ENCODE measurements at places on chromosomes 6 and 20.

GRCh38 chr20:62736026-62736406, 27.4 kb downstream of the NTSR1 start:
- DNase-seq, result no peak

DNA sequence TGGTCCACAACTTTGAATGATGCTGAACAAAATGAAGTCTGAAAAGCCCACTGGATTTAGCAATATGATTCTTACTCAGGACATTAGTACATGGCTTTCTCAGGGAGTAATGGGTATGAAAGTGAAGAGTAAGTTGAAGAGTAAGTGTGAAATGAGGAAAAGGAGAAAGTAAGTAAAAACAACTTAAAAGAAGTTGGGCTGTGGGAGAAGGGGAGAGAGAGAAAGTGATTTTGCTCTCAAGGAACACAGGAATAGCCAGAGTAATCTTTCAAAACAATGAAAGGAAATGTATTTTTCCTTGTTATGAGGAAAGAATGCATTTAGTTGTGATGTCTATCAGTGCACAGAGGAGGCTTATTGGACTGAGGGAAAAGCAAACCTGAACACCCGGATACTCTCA, 39.8 kb upstream of the NKAIN2 start:
- DNase-seq, result no peak

- peak; percentile 69 for DNase-seq
These were observed 304.3 kb upstream of the SUPT3H start for GRCh38 chr6:45681860-45682511.

DNA sequence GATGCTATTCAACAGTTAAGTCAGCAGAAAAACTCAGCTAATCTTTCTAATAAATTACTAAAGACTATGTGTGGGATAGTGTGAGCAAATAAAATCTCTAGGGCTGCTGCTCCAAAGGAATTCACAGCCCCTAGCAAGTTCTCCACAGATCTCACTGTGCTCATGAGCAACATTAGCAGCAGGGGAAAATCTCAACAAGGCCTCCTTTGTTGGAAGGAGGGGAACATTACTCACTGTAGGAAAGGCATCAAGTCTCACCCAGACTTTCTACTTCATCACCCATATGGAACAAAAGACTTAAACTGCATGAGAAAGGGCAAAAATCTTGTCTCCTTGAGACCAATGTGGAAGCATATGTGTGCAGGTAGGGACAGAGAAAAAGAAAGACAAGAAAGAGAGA, 726.4 kb upstream of the SLC35B3 start:
- DNase-seq, result no peak

- peak; percentile 57 for DNase-seq
These were observed 63.3 kb upstream of the ZNF133 start for GRCh38 chr20:18224968-18225568.

- DNase-seq, result no peak
These were observed 45.0 kb downstream of the ELMO2 start for GRCh38 chr20:46361381-46361780.

GRCh38 chr6:81751388-81752083, 945 bp downstream of the TENT5A start:
- peak; percentile 62 for DNase-seq

DNA sequence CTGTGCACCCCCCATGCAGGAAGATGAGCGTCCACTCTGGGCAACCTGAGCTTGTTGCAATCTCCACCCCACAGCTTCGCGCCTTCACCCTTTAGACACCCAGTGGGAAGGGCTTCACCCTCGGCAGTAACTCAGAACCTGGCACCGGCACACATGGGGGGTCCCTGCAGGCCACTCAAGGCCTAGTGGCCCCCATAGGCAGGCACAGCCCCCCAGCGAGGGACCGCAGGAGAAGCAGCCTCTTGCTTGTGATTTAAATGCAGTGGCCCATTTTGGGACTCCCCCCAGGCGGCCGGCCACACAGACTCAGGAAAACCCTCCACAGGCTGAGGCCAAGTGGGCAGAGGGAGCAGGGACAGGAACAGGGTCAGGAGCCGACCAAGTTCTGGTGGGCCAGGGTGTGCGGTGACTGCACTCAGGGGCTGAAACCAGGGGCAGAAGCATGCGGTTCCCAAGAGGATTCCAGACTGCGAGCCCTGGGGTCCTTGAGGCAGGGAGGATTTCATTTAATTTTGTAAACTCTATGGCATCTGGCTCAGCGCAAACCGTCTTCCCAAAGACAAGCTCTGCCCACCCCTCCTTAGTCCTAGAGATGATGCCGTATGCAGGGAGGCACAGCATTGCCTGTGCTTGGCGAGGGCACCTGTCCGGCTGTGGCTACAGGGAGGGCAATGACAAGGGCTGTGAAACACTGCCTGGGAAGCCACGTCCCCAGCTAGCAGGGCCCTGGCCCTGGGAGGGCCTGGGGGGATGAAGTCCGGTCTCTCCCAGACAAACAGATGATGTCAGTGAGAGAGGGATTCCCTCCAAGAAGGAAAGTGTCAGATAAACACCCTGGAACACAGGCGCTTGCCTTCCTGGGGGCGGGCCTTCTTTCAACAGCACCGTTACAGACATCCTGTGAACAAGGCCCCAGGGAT, 52.9 kb upstream of the GPR31 start:
- no peak for DNase-seq

- peak; percentile 24 for DNase-seq
These were observed 34.0 kb upstream of the MMS22L start for GRCh38 chr6:97316978-97317377.

DNA sequence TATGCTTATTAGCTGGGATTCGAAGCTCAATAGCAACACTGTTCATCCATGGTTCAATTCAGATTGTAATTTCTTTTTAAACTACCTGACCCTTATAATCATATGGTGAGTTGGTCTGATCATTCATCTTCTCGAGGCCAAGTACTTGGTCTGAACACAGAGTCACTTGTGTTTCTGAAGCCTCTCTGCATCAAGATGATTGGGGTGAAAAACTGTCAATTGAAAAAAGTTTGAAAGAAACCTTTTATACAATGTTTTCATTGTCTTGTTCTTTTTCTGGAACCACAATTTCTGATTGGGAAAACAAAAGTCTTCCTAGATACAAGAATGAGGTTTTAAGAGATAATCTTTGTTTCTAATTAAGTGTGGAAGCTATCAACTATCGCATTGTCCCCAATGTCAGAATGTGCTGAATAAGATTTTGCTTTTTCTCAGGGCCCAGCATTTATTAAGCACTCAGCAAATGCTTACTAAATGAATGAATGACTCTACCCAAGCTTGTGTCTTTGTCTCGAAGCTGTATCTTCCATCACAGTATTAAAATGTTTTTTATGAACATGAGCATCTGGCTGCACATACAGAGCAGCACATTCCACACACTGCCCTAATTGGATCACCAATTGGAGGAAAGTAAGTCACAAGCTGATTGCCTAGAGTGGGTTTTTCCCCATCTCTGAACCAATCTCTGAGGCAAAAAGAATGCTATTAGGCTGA, 45.0 kb upstream of the MOXD1 start:
- no peak for DNase-seq

- no peak for DNase-seq
These were observed 88.1 kb downstream of the FOXC1 start for GRCh38 chr6:1697688-1698351.

GRCh38 chr6:150491131-150491810, 108.4 kb upstream of the PLEKHG1 start:
- peak; percentile 37 for DNase-seq

DNA sequence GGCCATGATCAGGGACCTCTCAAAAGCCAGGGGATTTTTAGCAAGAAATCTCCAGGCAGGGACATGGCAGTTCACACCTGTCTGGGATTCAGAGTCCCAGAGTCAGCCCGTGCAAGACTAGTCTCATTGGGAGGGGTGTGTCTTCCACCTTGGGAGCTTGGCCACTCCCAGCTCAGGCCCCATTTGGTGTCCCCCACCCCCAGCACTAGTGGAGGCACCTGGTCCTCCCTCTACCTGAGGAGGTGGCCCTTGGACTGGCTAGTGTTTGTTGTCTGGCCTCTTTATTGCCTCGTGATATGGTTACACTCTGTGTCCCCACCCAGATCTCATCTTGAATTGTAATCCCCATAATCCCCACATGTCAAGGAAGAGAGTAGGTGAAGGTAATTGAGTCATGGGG, 140.8 kb upstream of the PHACTR3 start:
- no peak for DNase-seq

DNA sequence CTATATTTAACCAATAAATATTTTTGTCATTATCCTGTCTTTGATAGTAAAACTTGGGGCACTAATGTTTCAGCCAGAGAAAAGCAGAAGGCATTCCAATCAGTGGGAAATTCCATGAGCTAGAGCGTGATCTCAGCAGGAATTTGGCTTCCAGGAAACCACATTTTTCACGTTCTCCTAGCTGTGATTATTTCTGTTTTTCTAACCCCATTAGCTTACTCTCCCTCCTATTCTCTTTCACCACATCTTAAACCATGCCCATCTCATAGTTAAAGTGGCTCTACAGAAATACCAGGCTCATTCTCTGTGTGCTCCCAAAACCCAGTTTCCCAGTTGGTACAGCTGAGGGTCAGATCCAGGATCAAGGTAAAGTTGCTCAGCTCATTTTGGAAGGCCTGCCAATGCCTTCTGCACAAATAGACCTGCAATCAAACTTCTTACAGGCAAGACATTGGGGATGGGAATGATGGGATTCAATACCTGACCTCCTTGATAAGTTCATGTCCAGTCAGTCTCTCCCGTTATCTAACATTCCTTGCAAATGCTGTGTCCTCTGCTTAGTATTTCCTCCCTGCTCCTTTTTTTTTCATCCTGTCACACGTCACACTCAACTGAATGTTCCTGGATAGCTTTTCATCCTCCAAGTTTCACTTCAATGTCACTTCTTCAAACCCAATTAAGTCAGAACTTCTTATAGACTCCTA, 33.1 kb upstream of the TMEM30A start:
- peak; percentile 26 for DNase-seq

DNA sequence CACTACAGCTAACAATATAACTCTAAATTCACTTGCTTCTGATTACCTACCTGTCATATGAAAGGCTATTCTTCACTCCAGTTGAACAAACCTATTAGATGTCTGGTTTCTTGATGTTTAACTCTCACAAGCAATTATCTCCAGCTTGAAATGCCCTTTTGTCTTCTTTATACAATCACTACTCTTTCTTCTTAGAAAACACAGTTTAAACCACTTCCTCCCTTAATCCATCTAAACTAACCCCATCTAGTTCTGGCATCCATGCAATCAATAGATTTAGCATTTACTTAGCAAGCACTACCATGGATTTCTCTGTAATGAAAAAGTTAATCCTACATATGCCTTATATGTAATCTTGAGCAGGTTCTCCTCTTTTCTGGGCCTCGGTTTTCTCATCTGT, 127.3 kb downstream of the ATXN1 start:
- no peak for DNase-seq

DNA sequence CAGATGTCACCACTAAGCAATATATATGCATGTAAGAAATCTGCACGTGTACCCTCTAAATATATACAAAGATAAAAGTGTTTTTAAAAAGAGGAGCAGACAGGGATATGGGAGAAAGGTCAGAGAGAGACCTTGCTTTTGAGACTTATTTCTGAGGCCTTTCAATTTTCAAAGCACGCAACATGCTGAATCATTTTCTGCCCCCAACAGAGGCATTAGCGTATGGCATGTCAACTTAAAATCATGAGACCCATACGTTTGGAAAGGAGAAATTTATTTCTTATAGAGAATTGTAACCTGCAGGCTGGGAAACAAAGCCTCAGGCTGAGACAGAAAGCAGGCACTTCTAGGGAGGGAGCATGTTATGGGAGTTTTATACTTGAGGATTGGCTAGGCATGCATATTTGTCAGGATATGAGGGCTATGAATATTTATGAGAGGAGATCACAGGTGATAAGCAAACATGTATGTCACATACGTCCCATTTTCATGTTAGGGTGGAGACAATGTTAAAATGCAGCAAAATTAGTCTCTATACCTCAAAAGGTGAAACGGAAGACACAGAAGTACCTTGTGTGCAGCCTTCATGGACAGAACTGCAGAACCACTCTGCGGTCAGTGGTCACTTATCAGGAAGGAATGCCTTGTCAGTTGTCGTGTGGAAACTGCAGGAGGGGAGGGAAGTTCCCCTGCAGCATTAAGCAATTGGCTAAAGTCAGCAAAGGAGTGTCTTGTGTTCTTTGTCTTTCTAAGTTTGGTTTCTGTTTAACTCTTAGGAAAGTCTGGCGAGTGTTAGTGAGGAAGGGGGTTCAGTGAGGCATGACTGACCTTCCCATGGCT, 6.3 kb upstream of the GABRR2 start:
- DNase-seq, result no peak

DNA sequence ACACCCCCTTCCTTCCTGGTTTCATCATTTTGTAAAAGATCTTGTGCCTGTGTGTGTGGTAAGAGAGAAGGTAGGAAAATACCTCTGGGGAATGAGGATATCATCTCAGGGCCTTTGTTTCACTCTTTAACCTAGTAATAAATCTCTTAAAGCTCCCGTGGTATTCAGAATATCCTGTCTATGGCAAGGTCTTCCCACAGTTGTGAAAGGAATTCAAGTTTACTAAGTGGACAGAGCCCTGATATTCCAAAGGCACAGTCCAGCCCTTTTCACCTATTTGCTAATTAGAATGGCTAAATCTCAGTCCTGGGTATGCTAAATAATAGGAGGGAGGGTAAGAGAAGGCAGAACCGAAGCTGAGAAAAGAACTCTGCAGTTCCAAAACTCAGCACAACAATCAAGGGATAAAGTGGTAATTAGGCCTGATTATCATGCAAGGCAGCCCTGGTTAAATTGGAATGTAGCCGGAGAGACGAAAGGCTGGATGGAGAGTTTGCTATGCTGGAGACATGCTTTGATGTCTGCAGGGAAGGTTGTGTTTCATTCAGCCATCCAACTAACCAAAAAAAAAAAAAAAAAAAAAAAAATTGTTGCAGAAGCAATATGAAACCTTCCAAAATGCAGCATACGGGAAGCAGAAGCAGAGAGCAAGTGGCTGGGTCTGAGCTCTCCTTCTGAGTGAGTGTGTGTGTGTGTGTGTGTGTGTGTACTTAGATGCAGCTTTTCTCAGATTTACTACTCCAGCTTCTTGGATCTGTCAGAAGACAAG, 28.5 kb upstream of the PIM1 start:
- no peak for DNase-seq

DNA sequence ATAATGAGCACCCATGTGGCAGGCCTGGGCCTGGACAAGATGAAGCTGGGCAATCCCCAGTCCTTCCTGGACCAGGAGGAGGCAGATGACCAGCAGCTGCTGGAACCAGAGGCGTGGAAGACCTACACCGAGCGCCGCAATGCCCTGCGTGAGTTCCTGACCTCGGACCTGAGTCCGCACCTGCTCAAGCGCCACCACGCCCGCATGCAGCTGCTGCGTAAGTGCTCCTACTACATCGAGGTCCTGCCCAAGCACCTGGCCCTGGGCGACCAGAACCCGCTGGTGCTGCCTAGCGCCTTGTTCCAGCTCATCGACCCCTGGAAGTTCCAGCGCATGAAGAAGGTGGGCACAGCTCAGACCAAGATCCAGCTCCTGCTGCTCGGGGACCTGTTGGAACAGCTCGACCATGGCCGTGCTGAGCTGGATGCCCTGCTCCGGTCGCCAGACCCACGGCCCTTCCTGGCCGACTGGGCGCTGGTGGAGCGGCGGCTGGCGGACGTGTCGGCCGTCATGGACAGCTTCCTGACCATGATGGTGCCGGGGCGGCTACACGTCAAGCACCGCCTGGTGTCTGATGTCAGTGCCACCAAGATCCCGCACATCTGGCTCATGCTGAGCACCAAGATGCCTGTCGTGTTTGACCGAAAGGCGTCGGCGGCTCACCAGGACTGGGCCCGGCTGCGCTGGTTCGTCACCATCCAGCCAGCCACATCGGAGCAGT, 1.9 kb downstream of the FNDC11 start:
- DNase-seq, result no peak

GRCh38 chr20:8346700-8347270, 214.7 kb downstream of the PLCB1 start:
- no peak for DNase-seq

Data from ELR (cell line).